ENCODE measurements at places on chromosomes 3 and 15. TPM values are rescaled to one million over a fixed set of nuclear protein-coding genes. Genes with fewer than 3 reads are reported as not detected.

- no peak for DNase-seq
These were observed 235.2 kb downstream of the SUCLG2 start for GRCh38 chr3:67419218-67419529.

The PCSK6 gene
- total RNA-seq = 43.8 TPM

The LOXL1 gene
- 6.8 TPM for total RNA-seq

The DNAJA4 gene
- 34.9 TPM for total RNA-seq

- DNase-seq = no peak
These were observed 141.6 kb upstream of the SPRED1 start for GRCh38 chr15:38111070-38111469.

DNA sequence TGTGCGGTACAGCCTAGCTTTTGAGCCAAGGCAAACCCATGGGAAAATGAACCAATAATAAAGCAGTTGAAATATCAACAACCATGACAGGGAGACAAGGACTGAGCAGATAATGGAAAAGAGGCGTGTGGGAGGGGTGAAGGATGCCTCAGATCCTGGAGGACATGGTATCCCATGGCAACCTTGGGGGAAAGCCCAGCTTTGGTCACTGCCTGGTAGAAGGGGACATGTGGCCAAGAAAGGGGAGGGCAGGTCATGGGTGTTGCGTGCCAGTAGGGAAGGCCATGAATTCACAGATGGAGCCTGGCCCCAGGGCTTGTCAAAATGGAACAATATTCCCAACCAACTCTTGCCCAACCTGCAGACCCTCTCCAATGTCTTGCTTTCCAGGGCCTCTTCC is 140.5 kb upstream of the SMAD3 start:
- no peak for DNase-seq

The MB21D2 gene
- total RNA-seq = 3.2 TPM

DNA sequence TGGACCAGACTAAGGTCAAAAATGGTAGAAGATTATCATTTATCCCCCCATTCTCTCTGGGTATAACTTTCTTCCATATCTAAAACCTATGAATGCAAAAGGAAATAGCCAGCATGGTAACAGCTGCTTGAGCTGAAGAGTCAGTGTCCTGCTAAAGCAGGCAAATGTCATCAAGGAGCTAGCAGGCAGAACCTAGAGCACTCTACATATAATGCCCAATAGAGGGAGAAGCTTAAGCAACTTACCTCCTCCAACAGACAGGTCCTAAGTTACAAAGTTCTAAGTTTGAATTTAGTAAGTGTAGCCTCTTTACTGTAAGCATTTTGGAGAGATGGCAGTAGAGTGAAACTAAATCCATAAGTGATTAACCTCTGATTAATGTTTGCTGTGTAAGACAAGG is 7.7 kb downstream of the RAF1 start:
- no peak for DNase-seq

- no peak for DNase-seq
These were observed 50.9 kb downstream of the LSAMP start for GRCh38 chr3:116394365-116394764.

The PLA2G4E gene
- not detected for total RNA-seq

- no peak for DNase-seq
These were observed 34.2 kb upstream of the INO80 start for GRCh38 chr15:41150279-41150678.

DNA sequence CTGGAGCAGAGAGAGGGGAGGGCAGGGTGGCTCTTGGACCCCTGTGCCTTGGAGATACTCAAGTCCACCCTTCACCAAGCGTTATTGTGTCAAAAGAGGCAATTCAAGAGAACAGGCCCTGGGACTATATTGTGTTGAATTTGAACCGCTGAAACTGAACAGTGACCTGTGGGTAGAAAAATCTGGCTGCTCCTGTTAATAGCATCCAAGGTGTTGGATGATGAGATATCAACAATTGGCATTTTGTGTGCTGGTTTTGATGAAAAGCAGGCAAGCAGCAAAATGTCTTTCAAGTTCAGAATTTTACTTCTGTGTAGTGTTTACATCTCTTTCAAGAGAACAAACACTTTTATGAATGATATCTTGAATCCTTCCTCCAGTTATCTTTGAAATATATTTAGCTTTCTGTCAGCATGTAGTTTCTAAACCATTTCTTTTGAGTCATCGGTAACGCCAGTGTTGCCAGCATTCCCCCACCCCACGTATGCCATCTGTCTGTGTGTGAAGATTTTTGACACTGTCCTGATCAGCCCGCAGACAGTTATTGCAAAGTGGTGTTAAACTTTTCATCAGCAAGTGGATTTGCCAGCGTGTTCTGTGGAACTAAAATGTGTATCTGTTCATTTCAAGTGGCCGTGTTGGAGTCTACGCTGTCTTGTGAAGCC is 34.8 kb downstream of the PDHB start:
- no peak for DNase-seq

The ATXN7 gene
- 56.7 TPM for total RNA-seq

GRCh38 chr3:49996016-49996415 is 56.1 kb downstream of the RBM6 start:
- DNase-seq = no peak

GRCh38 chr3:69869643-69870042 is 129.9 kb upstream of the SAMMSON start:
- DNase-seq = no peak

The MASP1 gene
- 8.7 TPM for total RNA-seq

DNA sequence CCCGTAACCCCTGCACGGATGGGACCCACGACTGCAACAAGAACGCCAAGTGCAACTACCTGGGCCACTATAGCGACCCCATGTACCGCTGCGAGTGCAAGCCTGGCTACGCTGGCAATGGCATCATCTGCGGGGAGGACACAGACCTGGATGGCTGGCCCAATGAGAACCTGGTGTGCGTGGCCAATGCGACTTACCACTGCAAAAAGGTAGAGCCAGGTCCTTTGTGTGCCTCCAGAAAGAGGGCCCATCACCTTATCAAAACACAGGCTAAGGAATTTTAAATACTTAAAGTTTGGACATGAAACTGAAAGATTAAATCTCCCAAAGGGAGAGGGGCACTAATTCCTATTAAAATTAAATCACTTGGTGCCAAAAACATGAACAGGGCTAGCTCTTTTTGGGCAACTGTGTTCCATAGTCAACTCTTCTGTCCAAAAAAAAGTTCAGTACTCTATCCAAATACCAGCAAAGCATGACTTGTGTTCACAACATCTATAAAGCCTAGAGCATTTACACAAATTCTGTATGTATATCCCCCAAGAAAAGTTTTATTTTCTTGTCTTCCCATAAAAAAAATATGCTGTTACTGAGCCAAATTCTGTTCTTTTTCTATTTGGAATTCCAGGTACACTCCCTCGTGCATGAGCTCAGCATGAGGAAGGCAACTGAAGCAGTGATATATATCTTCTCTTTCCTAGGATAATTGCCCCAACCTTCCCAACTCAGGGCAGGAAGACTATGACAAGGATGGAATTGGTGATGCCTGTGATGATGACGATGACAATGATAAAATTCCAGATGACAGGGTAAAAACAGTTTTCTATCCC is 9.2 kb downstream of the THBS1 start:
- peak; percentile 13 for DNase-seq

The CYP11A1 gene
- total RNA-seq = not detected

GRCh38 chr3:170021083-170021482 is 16.7 kb upstream of the GPR160 start:
- DNase-seq = no peak

- DNase-seq = no peak
These were observed 106.2 kb upstream of the CHMP2B start for GRCh38 chr3:87120881-87121280.

DNA sequence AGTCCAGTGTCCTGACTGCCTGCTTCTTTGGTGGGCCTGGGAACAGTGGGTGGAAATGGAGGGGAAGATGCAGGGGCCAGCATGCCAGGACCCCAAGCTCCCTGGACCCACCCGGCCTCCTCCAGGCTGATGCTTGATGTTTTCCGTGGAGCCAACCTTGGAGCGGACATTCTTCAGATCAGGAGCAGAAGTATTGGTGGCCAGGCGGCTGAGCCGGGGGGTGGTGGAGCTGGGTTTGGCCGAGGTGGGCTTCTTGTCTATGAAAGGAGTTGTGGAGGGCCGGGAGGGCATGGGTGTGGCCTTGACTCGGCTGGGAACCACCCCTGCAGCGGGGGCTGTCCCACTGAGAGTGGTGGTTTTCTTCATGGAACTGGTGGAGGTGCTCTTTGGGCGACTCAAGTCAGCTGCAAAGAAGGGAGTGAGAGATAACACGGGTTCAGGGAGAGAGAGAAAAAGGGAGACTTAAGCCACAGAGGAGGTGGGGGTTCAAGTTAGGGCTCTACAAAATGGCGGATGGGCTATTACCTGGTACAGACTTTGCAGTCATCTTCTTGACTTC is 67.8 kb downstream of the DHX30 start:
- no peak for DNase-seq

The SAMD7 gene
- total RNA-seq = not detected

The KBTBD8 gene
- total RNA-seq = not detected

DNA sequence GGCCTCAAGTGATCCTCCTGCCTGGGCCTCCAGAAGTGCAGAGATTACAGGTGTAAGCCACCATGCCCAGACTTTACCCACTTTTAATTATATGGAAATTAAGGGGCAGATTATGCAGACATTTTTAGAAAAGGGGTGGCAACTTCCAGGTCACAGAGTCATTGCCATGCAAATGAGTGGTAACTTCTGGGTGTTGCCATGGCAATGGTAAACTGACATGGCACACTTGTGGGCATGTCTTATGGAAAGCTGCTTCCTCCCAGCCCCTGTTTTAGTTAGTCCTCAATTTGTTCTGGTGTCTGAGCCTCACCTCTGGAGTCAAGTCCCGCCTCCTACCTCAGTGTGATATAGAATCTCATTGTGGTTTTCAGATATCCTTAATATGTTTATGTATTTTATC is 49.7 kb downstream of the PCNP start:
- DNase-seq = no peak

DNA sequence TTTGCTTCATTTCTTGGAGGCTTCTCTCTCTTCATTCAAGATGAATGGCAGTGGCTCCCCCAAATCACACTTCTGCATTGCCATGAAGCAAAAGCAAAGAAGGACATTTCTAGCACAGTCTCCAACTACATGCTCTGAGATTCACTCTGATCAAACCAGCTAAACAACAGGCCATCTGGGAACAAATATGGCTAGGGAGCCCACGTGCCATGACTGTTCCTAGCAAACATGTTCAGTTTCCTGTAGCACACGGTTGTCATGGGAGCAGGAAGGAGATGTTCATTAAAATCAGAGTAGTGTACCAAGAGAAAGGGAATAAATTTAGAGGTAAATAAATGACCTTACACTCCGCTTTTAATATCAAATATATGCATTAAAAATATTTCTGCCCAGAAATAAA is 327.3 kb downstream of the GBE1 start:
- no peak for DNase-seq

The FBLN2 gene
- 26.6 TPM for total RNA-seq

DNA sequence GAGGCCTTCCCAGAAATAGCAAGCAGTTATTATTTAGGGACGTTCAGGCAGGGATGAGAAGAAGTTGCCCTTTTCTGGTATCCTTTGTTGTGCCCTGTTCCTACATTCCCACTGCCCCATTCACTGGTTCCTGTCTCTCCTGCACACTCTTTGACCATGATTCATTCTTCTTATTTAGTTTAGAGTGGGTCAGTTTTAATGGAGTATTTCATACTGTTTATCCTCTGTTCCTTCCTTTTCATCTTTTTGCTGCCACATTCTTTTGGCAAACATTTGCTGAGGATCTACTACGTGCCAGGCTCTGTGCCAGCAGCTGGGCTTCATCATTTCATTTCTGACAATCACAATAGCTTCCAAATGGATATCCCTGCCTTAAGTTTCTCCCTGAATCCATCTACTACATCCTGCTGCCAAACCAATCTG is 11.8 kb upstream of the EID1 start:
- DNase-seq = no peak

The CLCN2 gene
- 59.4 TPM for total RNA-seq

The VGLL3 gene
- total RNA-seq = 6.8 TPM

The ZNF445 gene
- total RNA-seq = 7.9 TPM

The ROBO1 gene
- 8.6 TPM for total RNA-seq

- peak; percentile 93 for DNase-seq
These were observed 3.1 kb downstream of the KAT2B start for GRCh38 chr3:20043396-20043795.

GRCh38 chr3:115961380-115961779 is 338.1 kb downstream of the GAP43 start:
- no peak for DNase-seq

DNA sequence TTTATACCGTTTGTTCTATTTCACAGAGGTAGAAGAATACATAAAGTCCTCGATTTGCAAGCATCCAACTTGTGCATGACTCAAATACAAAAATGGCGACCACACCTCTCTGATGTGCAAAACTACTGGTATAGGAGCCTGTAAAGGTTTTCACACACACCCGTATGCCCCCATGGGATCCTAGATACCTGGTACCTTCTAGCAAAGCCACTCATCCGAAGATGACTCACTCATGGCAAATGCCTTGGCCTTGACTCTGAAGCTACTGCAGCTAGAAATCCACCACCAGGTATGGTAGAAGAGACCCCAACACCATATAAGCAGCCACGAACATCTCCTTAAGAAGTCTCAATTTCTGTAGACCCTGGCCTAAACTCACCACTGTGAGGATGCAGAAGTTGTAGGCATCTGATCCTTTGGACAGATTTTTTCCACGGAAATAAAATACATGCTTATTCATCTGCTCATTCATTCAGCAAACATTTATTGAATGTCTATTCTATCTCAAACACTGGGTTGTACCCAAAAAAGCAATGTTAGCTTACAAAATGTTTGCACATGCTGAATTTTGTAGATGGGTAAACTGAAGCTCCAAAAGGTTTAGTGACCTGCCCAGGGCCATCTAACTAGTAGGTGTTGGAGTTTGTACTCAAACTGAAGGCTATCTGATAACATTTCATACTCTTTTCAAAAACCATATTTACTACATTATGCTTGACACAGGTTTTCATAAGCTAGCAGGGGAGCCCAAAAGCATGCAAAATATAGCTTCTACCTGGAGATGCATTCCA is 158.8 kb downstream of the RORA start:
- no peak for DNase-seq

DNA sequence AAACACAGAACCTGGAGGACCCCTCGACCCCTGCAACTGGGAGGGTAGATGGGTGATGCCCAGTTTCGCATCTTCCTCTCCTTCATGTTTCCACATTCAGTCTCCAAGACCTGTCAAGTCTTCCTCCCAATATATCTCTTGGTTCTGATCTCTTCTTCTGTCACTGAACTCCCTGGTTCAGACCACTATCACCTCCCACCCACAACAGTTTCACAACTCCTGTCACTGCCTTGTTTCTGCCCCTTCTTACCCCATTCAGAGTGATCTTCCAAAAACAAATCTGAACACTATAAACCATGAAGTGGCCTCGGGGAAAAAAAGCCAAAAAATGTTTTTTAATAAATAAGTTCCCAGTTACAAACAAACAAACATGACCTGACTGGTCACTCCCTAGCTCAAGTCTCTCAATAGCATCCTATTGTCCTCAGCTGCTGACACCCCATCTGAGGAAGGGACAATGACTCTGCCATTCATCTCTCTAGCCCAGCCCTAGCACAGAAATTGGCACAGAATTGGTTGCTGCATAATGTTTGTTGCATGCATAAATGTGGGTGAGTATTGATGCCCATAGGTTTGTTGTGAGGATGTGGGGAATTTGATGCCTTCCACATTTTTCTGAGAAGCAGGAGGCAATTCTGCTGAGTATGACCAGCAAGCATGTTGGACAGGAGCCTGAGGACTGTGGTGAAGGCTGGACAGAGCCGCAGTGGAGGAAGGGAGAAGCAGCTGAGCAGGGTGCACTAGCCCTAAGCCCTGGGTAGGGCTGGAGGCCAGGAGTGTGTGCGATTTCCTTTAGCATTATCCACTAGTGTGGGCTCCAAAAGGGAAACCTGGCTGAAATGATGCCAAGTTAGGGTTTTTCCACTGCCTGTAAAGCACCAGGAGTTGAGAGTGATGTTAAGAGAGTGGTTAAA is 12.2 kb upstream of the XYLB start:
- no peak for DNase-seq

Data from transverse colon (tissue), 4 donors.